ENCODE measurements at places on chromosomes 1 and 21.

DNA sequence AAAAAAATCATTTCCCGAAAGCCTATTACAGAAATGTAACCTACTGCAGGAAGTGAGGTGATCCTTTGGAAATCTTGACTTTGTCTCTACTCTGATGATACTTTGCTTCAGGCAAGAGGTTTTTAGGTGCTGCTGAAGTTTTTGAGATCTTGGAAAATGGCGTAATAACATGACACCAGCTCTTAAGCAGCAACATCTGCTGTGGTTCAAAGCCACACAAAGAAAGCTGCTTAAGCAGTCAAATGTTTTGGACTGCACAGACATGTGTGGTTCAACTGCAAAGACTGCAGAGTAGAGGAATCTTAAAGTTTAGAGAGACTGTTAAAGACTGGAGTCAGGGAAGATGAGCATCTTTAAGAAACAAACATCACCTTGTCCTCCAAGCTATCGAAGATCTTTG is 139.0 kb downstream of the RASAL2 start:
- no peak for DNase-seq

DNA sequence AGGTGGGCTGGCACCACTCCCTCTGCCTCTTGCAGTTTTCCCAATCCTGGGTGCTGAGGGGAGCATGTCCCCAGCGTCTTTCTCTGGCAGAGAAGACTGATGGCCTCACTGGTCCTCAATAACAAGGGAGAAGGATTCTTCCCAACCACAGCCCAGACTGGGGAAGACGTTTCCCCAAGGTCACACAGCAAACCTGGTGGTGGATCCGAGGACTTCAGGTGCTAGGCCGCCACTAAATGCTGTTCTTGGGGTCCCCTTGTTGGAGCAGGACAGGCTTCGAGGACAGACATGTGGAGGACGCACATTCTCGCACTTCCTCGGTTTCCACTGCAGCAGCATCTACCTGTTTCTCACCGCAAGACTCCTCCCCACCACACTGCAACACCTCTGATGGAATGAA is 30.9 kb upstream of the PAX7 start:
- DNase-seq, result no peak

- DNase-seq, result no peak
Observed at GRCh38 chr1:54297596-54298283, 97.8 kb downstream of the MRPL37 start.

- no peak for DNase-seq
Observed at GRCh38 chr1:19563324-19564097, 78.2 kb upstream of the CAPZB start.

GRCh38 chr1:90507173-90507572 is 209.9 kb downstream of the BARHL2 start:
- no peak for DNase-seq

DNA sequence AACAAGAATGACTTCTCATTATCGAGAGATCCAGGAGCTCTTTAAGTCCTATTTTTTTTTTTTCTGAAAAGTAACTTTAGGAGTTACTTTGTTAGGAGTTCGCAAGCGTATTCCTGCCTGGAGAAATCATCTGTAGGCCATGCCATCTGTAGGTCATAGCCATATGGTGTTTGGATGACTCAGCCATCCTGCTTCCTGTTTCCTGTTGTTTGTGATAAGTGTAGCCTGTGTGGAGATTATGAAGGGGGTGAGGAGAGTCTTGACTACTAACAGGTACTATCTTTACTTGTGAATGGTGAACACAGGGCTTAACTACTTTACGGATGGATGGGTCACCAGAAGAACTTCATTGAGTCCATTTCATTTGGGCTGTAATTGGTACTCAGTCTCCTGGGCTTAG is 327.2 kb downstream of the PTPRU start:
- DNase-seq, result no peak
